ENCODE measurements at places on chromosomes 16 and 17.

DNA sequence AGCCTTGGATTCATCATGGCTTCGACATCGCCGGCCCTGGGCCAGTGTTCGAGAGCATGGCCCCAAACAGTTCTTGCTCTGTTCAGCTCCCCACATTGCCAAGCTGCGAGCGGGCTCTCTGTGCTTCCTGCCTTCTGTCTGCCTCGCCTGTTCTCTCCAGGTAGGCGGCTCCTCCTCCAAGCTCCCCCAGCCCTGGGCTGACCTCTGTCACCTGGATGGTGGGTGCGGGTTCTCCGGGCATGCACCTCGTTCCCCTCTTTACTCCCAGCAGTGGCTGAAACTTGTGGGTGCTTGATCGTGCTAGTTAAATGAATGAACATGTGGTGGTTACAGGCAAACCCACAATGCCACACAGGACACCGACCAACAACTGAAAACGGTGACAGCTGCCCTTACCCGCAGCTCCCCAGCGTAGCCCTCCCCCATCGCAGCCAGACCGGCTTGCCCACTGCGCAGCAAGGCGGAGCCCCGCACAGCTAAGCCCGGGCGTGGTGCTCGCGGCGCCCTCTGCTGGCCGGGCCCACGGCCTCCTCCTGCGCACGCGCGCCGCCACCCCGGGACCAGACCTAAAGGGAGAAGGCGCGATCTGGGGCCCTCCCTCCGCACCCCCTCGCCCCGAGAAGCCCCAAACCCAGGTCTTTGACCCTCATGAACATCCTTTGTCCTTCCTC, 23.0 kb upstream of the EIF1 start:
- peak; percentile 66 for DNase-seq

DNA sequence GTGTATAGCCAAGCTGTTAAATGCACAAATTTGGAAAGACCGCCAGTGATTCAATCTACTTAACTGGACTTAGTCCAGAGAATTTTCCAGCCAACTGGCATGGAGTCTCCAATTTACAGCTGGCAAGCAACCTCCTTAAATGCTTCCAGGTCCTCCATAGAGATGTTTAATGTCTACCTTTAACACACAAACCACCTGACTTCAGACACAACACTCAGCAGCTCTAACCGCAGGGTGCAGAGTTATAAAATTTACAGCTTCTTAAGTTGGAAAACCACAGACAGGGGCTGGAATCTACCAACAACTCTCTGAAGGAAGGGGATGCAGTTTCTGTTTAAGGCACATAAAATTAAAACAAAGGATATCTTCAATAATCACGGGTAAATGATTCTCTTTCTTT, 106.9 kb downstream of the SYCE1L start:
- no peak for DNase-seq

DNA sequence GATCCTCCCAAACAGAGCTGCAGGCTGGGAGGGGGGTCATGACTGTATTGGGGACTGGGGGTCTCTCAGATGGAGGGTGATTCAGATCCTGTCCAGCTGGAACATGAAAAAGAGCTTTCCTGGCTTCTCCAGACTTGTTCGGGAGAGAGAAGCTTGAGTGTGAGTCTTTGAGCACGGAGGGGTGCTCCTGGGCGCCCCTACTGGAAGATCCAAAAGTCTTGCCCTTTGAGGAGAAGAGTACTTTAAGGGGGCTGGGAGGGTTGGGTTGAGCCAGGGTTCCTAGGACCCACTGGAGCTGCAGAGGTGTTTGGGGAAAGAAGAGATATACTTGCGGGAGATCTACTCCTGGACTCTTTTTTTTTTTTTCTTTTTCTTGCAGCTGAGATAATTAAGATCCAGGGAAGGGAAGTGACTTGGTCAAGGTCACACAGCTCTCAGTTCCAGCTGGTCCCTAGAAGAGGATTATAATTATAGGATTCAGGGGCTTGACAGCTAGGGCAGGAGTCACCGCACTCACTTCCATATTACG, 8.4 kb downstream of the RARA start:
- no peak for DNase-seq

DNA sequence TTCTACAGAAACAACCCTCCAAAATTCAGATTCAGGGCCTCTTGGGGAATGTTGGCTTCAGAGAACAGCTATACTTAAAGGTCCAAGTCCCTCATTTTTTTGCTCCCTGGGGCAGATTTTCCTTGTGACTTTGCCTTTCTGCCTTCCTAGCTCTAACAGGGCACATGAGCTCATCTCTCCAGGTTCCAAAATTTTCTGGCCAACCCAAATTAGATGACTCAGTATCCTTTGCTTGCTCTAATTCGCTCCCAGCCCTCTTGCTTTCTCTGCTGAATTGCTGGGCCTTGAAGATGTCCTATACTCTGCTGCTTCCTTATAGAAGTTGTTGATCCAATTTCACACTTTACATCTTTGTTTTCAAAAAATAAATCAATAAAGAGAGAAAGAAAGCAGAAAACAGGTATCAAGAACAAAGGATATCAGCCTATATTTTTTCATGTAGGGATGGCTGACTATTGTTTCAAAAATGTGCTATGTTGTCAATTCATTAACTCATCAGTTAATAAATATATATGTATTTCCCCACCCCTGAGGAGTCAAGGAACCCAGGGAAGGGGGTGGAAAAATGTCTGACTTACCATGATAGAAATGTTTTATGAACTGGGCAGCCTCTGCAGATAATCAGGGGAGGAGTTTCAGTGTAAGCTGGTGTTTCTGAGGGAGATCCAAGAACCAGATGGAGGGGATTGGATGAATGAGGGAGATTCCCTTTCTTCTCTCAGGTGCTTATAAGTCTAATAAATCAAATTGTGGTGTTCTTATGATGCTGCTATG, 1.0 kb upstream of the KRTAP4-2 start:
- no peak for DNase-seq

DNA sequence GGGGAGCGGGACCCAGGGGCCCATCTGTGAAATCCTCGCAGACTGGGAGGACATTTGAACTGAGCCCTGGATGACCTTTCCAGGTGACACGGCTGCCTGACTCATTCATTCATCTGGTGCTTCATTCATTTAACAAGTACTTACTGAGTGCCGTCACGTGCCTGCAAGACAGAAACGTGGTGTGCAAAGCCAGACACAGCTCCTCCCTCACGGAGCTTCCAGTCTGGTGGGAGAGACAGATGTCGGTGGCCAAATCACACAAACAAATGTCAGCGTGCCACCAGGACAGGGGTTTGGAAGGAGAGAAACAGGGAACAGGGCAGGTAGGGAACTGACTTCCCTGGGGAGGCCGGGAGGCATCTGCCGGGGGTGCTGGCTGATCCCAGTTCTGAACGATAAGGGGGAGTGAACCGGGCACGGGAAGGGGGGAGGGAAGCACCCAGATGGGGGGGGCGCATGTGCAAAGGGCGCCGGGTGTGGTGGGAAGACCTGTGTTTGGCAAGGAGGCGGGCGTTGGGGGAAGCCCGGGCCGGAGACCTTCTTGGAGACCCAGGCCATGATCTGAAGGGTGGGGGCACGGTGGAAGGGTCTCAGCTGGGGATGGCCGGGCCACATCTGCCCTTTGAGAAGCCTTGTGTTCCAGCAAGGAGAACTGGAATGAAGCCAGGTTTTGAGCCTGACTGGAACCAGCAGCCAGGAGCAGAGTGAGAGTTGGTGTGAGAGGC, 93.6 kb upstream of the CIBAR2 start:
- DNase-seq = no peak

- no peak for DNase-seq
Observed at GRCh38 chr17:83100220-83100852, 20.9 kb downstream of the METRNL start.

GRCh38 chr17:68198931-68199836, 48.7 kb upstream of the AMZ2 start:
- DNase-seq = no peak

GRCh38 chr17:10120749-10121148, 77.7 kb downstream of the GAS7 start:
- DNase-seq = no peak

DNA sequence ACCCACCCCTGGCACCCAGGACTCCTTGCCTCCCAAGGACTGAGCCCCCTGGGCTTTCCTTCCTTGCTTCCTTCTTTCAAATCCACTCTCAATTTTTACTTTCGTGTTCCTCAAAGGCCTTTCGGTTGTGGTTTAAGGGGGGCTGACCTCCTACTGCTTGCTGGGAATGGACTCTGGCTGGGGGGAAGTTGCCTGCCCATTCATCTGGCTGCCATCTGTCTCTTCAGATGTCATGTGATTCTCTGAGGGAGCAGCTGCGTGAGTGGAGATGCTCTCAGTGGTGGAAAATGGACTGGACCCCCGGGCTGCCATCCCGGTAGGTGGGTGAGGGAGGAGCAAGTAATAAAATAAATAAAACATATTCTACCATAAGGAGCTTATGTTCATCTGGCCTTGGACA, 93.8 kb upstream of the RPRML start:
- no peak for DNase-seq

- no peak for DNase-seq
Observed at GRCh38 chr16:89944773-89945172, 3.8 kb upstream of the DEF8 start.

GRCh38 chr16:8583199-8583598, 7.1 kb downstream of the TMEM114 start:
- DNase-seq = no peak

DNA sequence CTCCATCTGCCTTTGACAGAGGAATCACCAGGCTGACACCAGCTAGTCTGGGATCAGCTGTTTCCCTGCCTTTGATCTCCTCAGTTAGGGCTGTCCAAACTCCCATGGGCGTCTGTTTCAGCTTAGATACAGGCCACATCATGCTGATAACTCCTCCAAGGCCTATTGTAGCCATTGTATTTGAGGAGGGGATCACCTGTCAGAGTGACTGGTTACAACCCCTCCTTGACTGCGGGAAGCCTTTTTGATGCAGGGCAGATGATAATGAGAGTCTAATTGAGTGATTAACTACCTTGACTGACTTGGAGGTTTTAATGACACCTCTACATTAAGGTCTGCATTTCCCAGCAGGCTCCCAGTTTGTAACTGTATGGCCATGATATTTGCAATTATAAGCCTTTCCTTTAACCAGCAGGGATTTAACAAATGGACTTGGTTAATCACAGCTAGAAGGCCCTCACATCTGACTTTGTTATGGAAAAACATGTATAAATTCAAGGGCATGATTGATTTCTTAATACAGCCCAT, 863.5 kb downstream of the KCNJ2 start:
- no peak for DNase-seq

DNA sequence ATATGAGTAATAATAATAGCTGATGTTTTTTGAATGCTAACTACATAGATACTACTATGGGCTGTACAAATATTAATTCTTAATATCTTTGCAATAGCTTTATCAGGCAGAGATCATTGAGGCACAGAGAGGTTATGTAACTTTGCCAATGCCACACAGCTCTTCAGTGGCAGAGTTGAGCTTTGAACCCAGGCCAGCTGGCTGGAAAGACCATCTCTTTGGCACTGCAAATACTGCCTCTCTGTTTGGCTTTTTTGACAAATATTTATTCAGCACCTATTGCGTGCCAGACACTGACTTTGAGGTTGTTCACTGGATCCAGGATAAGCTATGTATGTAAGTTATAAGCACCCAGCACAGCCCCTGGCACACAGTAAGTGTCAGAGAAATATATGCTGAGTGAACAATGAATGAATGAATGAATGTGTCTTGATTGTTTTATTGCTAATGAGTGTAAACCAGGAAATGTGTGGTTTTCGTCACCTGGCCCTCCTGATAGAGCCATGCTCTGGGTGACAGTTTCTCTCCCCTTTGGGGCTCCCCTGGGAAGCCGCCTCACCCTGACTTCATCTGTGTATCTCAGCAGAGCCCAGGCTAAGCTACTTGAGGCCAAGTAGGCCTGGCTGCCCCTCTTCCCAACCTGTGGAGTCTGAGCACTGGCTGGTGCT, 2.5 kb downstream of the AQP8 start:
- DNase-seq = no peak

GRCh38 chr17:82787081-82787848, 35.4 kb downstream of the TBCD start:
- DNase-seq = no peak

DNA sequence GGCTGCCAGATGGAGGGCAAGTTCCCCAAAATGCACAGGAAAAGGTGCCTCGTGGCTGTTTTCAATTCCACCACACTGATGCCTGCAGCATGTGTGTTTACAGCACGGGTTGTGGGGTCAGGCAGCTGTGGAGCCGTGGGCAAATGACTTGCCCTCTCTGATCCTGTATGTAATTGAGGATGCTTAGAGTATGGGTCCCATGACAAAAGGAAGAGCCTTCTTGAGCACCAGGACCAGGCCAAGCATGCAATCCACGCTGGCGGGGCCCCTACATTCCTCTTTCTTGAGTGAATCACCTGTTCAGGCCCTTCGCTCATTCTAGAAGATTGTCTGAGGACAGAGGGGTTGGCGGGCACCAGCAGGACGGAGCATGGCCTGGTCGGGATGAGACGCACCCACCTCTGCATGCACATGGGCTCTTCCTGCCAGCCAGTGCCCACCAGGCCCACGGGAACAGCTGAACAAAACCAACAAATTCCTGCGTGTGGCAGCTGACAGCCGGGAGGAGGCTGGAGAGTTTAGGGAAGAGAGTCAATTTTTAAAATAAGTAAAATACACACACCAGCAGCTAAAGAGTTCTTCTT, 1.4 kb upstream of the CTRB2 start:
- DNase-seq = no peak

DNA sequence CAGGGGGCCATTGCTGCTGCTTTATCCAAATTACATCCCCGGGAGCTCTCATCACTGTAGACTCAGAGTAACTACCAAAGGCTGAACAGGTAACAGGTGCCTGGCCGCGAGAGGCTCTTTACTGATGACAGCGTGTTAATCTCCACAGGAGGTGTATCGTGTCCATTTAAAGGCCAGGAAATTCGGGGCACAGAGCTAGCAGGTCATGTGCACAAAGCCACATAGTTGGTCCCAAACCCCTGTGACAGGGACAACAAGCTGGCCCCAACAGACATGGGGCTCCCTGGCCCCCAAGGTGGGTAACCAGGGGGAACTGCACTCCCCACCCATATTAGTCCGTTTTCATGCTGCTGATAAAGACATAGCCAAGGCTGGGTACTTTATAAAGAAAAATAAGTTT, 55.3 kb upstream of the RBFOX3 start:
- no peak for DNase-seq

- DNase-seq = no peak
Observed at GRCh38 chr17:64994281-64994680, 62.3 kb downstream of the GNA13 start.

DNA sequence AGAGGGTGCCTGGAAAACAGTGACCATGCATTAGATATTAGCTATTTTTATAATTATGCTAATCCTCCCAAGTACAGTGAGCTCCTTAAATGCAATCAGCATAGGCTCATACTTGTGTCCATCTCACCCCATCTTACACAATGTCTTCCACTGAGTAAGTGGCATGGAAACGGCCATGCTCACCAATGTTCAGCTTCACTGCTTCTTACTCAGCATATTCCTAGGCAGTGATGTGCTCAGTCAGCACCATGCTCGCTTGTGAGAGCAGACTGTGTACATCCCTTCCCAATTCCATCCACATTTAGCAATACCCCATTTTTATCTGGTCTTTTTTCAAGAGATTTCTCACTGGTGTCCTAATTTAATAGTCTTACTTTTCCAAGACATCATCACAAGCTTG, 454.8 kb upstream of the SOX9 start:
- no peak for DNase-seq

- DNase-seq = no peak
Observed at GRCh38 chr17:44255915-44256314, 12.0 kb downstream of the SLC4A1 start.

GRCh38 chr16:27216297-27216885, 13.1 kb downstream of the KDM8 start:
- DNase-seq = no peak

All from renal cortex interstitium (tissue), 15 donors.